Activated CD8-positive, alpha-beta memory T cell treated with anti-CD3 and anti-CD28 coated beads for 1 hour (primary cell): ENCODE measurements at places on chromosomes 3 and 15.
A peak's percentile ranks its signal among the peaks of the same experiment; 100 is the strongest.

- no peak for DNase-seq
Observed at GRCh38 chr3:132241776-132242514, 75.3 kb upstream of the ACP3 start.

DNA sequence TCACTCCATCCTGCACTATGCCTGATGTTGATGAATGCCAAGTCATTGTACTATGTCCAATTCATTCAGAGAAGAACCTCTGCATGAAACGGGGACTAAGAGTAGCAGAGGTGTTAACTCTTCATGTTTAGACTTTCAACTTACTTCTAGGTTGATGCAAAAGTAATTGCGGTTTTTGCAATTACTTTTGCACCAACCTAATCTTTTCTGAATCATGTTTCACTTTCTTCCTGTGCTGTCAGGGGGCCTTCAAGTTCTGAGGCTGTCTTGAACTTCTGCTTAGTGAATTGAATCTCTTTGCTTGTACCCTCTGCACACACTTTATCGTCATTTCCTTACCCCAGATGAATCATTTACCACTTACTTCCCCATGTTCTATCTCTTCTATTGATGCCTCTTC is 636.2 kb downstream of the NAALADL2 start:
- no peak for DNase-seq

GRCh38 chr3:195068084-195069080 is 202.6 kb downstream of the XXYLT1 start:
- DNase-seq: no peak

DNA sequence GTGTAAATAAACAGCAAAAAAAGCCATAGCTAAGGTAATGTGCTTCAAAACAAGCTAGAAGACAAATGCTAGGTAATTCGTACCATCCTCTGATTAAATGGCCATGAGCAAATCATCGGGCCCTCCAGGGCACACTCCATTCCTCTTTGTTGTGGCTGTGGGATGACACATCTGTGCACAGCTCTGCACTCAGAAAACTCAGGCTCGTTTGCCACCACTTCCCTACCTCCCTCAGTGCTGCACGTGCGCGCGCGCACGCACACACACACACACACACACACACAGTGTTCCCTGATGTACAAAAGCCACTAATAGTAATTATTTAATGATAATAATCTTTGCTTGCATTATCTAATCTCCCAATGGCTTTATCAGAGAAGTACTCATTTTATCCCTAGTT is 336.6 kb downstream of the FEZF2 start:
- DNase-seq: no peak

DNA sequence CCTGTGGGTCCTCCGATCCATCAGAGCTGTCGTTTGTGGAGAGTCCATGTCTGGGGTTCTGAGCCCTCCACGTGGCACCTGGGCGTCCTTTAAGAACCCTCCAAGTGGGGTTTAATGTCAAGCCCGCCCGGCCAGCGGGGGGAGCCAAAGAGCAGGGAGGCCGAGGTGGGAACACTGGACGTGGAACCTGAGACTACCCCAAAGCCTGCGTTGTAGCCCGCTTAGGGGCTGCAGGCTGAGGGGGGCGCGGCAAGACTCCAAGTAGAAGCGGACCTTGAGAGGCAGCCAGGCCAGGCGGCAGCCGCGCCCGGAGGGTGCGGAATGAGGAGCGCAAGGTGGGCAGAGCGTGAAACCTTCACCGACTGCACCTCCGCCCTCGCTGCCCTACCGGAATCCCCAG is 126.2 kb upstream of the ATP10A start:
- no peak for DNase-seq

DNA sequence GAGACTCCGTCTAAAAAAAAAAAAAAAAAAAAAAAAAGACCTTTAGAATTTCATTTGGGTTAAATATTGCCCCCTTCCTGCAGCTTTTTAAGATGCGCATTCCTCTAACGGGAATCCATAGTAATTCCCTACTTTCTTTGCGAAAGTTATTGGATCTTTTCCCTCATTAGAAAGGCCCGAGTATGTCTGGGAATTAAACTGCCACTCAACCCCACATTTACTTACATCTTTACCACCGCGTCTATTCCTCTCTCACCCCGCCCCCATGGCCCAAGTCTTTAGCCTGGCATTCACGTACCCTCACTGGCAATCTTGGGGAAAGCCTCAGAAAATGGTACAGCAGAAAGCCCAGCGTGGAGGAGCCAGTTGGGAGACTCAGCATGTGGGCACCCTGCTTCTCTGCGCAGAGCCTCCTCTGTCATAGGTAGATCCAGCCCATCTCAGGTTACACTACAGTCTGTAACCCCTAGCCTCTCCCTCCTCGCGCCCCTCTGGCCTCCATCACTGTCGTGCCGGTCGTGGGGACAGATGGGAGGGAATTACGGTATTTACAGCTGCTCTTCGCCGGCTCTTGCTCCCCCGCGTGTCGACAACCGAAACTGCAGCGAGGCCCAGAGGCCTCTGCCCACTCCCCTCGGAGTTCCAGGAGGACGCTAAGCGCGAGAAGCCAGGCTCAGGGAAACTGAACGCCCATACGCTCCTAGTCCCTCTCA is 6.4 kb upstream of the ANKDD1A start:
- peak; percentile 41 for DNase-seq

DNA sequence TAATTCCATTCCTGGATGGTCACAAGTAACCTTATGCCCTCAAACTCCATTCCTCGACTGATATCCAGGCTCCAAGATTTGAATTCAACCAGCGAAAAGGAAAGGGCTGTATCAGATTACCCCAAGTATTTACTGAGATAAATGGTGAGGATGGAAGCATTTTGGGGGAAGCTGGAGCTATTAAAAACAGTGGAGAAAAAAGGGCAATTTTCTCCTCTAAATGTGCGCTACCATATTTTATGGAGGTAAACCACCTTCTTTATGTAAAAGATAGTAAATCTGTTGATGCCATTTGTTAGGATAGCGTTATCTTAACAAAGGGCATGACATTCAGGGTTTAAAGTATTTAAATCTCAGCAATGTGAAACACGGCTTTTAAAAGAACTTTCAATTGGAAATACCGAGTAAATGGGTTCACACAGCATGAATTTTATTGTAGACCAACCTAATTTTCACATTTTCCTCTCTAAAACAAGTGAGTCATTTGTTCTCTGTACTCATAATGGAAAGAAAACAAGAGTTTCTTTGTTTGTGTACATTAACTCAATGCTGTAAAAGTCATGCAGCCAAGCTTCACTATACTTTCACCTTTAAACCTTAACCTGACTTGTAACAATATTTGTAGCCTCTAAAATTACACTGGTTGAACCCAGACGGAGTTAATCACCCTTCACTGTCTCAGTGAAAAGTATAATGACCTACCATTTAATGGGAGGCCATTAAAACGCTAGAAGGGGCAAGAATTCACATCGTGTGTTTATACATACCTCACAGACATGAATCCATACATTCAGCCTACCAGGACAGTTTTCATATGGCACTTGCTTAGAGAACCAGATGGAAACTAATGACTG is 773.4 kb downstream of the ROBO1 start:
- no peak for DNase-seq

DNA sequence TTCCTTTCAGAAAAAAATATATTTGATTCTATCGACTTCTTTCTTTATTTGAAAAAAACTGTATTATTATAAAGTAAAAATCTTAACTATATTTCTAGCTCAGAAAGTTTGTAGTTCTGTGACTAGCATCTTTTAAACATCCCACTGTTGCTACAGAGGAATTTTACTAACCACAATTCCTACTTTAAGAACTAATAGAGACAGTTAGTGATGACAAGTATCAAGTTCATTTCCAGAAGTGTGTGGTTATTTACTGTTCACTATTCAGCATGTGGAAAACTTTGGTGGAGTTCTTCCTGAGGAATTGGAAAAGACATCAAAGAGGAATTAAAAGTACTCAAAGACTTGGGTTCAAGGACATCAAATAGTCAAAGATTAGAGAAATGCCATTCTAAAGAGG is 524.1 kb upstream of the CBLB start:
- DNase-seq: no peak

GRCh38 chr3:21310161-21310560 is 440.8 kb downstream of the ZNF385D start:
- DNase-seq: no peak

GRCh38 chr15:89985111-89985510 is 16.0 kb upstream of the ZNF710 start:
- DNase-seq: no peak

DNA sequence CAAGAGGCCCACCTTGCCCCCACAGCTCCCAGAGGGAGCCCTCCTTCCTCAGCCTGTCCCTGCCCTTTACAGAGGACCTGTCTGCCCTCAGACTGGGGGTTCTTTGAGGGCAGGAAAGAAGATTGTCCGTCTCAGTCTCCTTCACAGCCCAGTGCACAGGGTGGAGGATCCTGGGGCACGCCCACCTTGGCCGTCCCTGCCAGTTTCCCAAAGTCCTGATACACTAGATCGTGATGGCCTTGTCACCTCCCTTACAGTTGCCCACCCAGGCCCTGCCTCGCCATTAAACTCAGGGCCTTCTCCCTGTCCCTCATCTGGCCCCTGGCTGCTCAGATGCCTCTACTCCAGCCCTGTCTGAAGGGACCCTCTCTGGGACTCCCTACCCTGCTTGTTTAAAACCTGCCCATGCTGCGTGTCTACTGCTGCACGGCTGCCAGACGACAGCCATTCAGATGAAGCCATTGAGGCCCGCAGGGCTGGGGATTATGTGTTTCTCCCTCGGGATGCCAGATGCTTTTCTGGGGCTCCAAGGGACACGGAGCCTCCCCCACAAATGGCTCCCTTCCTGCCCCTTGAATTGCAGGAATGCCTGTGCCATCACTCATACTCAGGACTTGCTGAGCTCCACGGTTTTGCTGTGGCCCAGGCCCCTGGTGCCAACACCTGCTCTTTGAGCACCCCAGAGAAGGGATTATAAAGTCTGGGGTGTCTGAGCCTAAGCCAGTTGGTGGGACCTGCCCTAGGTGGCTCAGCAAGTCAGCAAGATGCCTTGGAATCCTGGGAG is 27.8 kb downstream of the ACSBG1 start:
- DNase-seq: no peak

- no peak for DNase-seq
Observed at GRCh38 chr15:92900731-92901071, 577 bp downstream of the CHD2 start.

DNA sequence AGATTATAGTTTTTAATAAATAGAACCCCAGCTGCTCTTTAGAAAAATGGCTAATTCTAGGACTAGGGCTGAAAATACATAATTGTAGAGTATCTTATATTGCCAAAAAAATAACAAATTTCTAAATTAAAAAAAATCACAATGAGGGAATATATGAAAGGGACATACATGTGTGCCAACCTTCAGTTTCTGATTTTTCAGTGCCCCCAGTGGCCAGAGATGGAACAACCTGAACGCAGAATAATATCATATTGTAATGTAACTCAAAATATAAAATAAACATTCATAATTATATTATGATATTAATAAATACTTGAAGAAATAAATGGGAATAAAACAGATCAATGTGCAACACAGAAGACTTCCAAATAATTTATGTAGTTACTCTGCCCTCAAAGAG is 460.5 kb downstream of the ZNF385D start:
- DNase-seq: no peak

- no peak for DNase-seq
Observed at GRCh38 chr15:57306944-57307411, 69.3 kb upstream of the CGNL1 start.

DNA sequence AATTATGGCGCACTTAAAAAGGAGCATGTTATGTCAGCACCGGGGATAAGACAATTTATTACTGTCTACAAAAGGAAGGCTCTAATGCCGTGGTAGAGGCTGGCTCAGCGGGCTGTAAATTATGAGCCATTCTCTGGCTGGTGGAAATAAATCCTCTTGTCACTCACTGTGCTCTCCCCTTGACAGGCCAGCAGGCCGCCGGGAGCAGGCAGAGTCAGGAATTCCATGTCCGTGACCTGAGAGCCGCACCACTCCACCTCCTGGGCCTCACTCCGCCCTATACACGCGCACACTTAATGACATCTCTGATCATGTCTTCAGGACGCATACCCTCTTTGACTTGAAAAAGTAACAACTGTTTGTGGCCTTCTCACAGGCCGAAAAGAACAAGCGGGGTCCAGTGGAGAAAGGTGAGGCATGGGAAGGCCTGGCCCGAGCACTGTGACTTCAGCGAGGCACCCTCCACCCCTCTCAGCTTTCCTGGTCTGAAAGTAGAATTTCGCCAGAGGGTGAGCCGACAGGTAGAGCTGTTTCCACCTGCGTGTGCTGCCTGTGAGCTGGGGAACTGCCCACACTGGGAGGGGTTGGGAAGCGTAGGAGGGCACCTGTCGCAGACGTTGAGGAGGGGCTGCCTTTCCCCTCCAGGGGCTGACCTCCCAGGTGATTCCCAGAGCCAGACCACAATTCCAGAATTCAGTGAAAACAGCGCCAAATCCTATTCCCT is 13.2 kb upstream of the PCSK6 start:
- DNase-seq: no peak
